ENCODE measurements at places on chromosomes 4 and X.
A peak's percentile ranks its signal among the peaks of the same experiment; 100 is the strongest.

DNA sequence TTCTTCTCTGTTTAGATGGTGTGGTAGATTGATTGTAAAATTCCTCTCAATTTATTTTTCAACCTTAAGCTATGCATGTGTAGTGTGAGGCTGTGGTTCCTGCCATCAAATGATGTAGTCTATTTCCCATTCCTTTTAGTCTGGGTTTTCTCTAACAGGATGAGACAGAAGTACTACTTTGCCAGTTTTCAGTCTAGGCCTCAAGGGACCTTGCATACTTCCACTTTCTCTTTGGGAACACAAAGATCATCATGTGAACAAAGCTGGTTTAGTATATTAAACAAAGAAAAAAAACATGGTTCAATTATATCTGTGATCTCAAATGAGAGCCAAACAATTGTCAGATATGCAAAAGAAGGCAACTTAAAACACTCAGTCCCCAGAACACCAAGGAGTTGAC is 1284.0 kb downstream of the RAPGEF2 start:
- no peak for DNase-seq

- no peak for DNase-seq
Measured at GRCh38 chr4:3375688-3376087, 66.1 kb upstream of the HGFAC start.

GRCh38 chr4:94826206-94826605 is 68.5 kb downstream of the BMPR1B start:
- no peak for DNase-seq

- no peak for DNase-seq
Measured at GRCh38 chrX:40244980-40245379, 147.2 kb upstream of the BCOR start.

GRCh38 chr4:16731776-16732380 is 166.6 kb downstream of the LDB2 start:
- no peak for DNase-seq

GRCh38 chr4:14196131-14196530 is 568.6 kb upstream of the BOD1L1 start:
- no peak for DNase-seq

- DNase-seq = no peak
Measured at GRCh38 chrX:17550011-17550410, 175.0 kb downstream of the NHS start.

DNA sequence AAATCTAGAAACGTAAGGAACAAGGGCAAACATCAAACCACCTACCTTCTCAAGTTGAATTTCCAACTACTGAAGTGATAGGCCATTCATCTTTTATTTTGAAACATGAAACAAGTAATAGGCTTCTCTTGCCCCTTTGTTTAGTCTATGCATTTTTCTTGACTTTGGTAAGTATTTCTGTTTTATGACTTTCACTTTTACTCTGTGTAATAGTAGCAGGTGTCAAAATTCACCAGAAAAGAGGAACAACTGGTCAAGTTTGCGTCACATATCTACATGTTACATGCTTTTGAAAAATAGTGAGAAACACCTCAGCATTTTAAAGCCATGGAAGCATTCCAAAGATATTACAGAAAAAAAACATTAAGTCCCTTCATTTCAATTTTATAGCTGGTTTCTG is 157.1 kb upstream of the FTHL17 start:
- DNase-seq = no peak

DNA sequence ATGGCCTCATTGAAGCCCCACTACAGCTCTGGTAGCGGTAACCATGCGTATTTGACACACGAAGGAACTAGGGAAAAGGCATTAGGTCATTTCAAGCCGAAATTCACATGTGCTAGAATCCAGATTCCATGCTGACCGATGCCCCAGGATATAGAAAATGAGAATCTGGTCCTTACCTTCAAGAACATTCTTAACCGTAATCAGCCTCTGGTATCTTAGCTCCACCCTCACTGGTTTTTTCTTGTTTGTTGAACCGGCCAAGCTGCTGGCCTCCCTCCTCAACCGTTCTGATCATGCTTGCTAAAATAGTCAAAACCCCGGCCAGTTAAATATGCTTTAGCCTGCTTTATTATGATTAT is 876 bp downstream of the HPRT1 start:
- DNase-seq = no peak

DNA sequence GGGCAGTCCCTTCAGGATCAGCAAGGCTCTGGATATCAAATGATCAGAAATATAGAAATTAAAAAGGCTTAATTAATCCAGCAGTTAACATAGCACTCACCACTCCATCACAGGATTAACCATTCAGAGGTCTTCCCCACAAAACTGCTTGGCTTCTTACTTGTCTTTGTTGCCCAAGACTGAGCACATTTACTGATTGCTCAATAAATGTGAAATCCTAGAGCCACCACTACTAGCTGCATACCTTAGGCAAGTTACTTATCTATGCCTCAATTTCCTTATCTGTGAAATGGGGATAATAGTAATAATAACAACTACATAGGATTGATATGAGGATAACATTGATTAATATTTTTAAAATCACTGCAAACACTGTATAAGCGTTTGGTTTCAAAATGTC is 124.2 kb downstream of the ARHGAP6 start:
- DNase-seq = no peak

DNA sequence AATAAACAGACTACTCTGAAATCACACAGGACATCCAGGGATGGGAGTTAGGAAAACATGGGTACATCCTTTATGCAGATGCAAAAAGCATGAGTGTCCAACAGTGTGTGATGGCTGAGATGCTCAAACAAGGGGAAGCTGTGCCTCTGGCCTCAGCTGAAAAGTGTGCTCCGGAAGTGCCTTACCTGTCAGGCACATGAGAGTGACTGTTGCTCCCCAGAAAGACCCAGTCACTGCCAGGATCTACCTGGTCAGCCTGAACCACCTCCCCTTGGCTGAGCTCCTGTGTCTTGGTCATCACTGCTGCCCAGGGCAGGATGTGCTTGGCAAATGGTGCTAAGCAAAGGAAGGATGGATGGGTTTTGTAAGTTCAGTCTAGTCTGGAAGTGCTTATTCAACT is 4.0 kb downstream of the PPP2R2C start:
- peak; percentile 10 for DNase-seq

DNA sequence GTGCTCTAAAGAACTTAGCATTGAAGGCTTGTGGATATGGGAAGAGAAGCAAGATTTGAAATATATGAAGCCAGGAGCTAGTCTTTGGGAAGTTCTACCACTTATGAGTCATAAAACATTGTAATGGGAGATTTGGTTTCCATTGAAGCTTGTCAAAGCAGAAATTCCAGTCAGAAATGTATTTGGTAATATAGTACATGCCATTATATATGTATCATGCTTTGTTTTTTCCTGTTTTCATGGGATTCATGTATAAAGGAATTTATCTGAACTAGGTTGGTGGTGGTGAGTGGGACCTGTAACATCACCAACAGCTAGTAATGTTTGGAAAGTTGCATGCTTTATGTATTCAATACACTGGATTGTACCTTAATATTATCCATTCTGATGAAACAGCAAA is 14.6 kb upstream of the DCAF8L2 start:
- no peak for DNase-seq

DNA sequence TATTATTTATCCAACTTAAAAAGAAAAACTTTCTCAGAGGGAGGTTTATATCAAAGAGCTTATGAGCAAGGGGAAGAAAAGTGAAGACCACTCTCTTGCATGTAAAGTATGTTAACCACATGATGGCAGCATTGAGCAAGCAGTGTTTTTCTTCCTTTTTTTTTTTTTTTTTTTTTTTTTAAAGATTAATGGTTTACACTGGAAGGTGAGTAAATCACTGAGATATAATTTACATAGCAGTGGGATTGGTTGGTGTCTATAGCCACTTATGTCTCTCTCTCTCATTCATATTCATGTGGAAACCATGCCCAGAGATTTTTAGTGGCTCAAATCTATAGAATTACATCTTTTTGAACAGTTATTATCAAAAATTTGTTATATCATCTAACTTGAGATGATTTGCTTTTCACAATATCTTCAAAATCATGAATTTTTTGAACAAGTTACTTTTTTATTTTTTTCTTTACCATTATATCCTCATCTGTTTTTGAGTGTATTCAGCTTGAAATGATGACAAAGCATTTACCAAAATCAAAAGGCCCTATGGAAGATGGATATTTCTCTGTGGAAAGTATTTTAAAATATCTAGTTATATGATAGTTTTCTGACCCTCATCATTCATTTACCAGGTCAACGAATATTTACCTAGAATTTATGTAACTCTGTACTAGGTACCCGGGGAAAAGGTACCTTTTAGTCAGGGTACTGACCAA is 31.6 kb downstream of the MTHFD2L start:
- DNase-seq = no peak

DNA sequence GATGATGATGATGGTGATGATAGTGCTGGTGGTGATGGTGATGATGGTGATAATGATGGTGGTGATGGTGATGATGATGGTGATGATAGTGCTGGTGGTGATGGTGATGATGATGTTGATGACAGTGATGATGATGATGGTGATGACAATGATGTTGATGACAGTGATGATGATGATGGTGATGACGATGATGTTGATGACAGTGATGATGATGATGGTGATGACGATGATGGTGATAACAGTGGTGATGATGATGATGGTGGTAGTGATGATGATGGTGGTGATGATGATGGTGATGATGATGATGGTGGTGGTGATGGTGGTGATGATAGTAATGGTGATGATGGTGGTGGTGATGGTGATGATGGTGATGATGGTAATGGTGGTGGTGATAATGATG is 80.1 kb upstream of the MXRA5 start:
- no peak for DNase-seq

- no peak for DNase-seq
Measured at GRCh38 chrX:35919536-35920309, at the start of gene CFAP47. CFAP47 (plus strand) TSS chrX:35919734; CDS start chrX:35919800, 66 bp downstream.

GRCh38 chr4:4875147-4875546 is 15.7 kb downstream of the MSX1 start:
- no peak for DNase-seq

GRCh38 chr4:169826634-169827187 is 69.0 kb upstream of the HPF1 start:
- DNase-seq = no peak

DNA sequence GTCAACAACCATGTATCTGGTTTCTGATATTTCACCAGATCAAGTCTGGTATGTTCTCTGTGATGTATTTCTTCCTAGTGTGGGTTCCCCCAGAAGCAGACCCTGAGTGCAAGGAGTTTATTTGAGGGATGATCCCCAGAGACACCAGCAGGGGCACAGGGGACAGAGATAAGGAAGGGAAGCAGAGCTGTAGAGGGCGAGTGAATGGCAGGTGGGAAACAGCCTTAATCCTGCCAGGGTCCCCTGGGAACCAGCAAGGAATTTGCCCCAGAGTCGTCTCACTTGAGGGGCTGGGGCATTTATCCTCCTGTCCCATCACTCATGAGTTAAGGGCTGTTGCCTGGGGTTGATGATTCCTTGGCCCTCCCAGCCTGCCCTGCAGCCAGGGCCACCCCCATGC is 206.4 kb upstream of the BCOR start:
- DNase-seq = no peak

DNA sequence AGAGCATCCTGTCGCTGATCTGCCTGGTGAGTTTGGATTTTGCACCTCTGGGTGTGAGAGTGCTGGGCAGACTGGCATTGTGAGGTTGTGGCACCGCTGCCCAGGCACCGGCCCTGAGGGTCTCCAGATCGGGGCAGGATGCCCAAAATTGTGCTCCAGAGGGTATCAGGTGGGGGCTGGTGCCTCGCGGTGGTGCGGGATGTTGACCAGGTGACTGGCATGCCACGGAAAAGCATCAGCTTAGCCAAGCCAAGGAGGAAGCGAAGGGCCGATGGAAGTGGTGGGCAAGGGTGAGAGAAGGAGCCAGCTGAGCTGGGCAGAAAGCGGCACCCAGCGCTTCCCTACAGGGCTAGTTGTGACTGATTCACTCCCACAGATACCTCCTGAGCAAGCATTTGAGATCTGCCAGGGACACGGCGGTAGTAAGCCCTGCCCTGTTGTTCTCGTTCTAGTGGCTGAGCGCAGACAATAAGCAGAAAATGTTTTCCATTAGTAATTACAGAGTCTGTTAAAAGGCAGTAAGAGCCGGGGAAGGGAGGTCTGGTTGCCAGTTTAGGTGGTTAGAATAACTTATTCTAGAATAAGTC is 809 bp downstream of the ZFP92 start:
- DNase-seq = no peak

DNA sequence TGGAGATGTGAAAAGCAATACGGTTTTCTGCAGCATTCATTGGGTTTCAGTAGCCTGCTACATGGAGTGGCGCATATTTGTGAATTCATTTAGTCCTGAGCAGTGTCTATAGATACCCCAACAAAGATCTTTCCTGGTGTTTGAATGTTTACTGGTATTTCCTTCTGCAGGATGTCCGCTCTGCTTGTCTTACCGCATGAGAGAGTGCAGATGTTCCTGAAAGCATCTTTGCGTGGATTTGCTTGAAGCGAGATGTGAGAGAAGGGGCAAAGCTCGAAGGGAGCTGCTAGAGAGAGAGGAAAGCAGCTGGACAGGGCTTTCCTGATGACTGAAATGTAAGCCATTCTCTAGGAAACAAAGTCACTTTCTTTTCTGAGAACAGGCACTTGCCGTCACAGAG is 40.9 kb upstream of the GYPA start:
- no peak for DNase-seq

- no peak for DNase-seq
Measured at GRCh38 chrX:97065066-97065465, 181.4 kb downstream of the RPA4 start.

DNA sequence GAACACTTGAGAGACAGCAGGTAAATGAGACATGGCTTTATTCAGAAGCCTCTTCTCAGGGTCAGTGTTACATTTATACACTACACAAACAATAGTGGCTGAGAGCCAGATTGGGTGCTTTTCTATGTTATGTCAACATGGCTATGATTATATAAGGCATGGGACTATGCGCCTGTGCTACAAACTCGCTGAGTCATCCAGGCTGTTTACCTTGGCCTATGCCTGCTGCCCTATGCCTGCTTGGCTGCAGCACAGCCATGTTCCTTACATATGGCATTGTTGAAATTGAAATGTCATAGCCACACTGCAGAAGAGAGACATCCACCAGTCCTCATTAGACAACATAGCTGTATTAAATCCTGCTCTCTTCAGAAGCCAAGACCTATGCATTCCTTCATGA is 236.3 kb upstream of the NWD2 start:
- DNase-seq = no peak

DNA sequence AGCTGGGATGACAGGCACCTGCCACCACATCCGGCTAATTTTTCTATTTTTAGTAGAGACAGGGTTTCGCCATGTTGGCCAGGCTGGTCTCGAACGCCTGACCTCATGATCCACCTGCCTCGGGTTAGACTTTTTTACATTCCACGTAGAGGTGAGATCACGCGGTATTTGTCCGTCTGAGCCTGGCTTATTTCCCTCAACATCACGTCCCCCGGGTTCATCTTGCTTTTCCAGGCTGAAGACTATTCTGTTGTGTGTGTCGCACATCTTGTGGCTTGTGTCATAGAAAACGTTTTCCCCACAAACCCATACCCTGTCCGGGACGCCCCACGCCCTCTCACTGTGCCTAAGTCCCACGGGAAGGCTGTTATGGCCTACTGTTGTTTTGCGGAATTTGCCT is 185.3 kb downstream of the CRLF2 start:
- DNase-seq = no peak

- DNase-seq = no peak
Measured at GRCh38 chr4:88398381-88398780, 19.7 kb downstream of the HERC6 start.

- DNase-seq = no peak
Measured at GRCh38 chrX:151697522-151697921, 2.3 kb downstream of the PRRG3 start.

GRCh38 chrX:29065477-29065876 is 478.2 kb downstream of the IL1RAPL1 start:
- no peak for DNase-seq

GRCh38 chr4:105710012-105710600 is 1.5 kb downstream of the GSTCD start:
- DNase-seq = no peak

All from activated CD4-positive, alpha-beta memory T cell treated with anti-CD3 and anti-CD28 coated beads, Interleukin-2, amount 10 ng/mL, durations not matched to agents 7 days and 5 days (primary cell).